Left ventricle myocardium inferior (tissue), 1 donor: ENCODE measurements at places on chromosomes 16 and 17.

DNA sequence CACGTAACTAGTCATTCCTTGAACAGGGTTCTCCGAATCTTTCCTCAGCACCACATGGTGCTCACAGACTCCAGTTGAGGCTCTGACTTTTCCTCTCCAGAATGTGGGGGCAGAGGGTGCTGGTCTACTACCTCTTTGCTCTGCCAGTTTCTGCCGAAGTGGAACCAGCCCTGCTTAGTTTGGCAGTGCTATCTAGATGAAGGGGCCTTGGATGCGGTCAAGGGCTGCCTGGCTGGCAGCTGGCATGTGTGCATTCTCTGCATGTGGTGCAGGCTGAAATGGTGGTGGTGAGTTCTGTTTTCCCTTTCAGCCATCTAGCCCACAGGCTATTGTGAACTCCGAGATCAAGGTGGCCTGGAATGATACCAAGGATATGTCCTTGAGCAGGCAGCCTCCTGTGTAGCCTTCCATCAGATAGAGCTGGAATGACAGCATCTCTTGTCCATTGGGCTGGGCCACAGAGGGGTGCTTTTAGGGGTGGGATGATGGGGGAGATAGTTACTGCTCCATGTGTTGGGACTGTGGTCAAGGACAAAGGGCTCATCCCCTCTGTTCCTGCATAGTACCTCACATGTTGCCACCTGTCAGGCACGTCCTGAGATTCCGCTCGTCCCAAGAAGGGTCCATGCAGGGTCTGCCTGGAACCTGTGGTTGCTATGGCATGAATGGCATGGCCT is 2.0 kb downstream of the DYNLL2 start:
- no peak for DNase-seq
- H3K36me3 ChIP-seq, result peaks cover 46% of the 10 kb centered on the region
- H3K4me3 ChIP-seq, result peak overlapping the region; percentile 98

DNA sequence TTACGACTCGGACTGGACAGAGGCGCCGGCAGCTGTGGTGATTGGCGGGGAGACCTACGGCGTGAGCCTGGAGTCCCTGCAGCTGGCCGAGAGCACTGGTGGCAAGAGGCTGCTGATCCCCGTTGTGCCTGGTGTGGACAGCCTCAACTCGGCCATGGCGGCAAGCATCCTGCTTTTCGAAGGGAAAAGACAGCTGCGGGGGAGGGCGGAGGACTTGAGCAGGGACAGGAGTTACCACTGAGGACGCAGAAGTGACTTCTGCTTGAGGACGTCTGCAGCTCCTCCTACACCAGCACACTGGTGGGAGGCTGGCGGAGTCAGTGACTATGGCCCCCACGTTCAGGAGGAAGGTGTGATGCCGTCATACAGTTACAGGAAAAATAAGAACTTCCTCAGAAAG is 9.7 kb downstream of the MRM3 start:
- peaks cover 42% of the 10 kb centered on the region for H3K36me3 ChIP-seq
- no peak overlapping the region for H3K27ac ChIP-seq
- no peak for DNase-seq
- peaks cover 16% of the 10 kb centered on the region for H3K4me1 ChIP-seq
- H3K4me3 ChIP-seq, result no peak overlapping the region

DNA sequence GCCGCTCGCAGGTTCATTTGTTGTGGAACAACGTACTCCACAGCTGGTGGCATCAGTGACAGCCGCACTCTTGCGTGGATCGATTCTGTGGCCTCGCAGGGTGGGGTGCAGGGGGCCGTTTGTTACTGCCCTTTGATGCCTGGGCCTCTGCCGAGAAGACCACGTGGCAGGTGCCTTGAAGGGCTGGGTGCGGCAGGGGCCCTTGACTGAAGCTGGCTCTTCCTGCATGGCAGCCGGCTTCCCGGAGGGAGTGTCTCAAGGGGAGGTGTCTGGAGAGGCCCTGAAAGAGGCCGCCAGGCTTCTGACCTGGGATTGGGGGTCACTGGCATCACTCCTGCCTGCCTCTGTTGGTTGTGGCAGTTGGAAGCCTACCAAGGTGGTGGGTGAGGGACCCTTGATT is 43.8 kb downstream of the TBCD start:
- no peaks in the 10 kb centered on the region for H3K27me3 ChIP-seq
- no peak overlapping the region for H3K4me3 ChIP-seq
- no peak for DNase-seq

- peak overlapping the region; percentile 95 for H3K27ac ChIP-seq
- no peaks in the 10 kb centered on the region for H3K36me3 ChIP-seq
- H3K4me3 ChIP-seq, result peak overlapping the region; percentile 18
- peaks cover 87% of the 10 kb centered on the region for H3K4me1 ChIP-seq
Observed at GRCh38 chr17:20091174-20092029, 82.2 kb downstream of the SPECC1 start.

- no peaks in the 10 kb centered on the region for H3K36me3 ChIP-seq
- peaks cover 50% of the 10 kb centered on the region for H3K27me3 ChIP-seq
- peaks cover 6% of the 10 kb centered on the region for H3K4me1 ChIP-seq
- H3K27ac ChIP-seq, result no peak overlapping the region
- no peak for DNase-seq
Observed at GRCh38 chr16:77439106-77439505, 4.3 kb upstream of the ADAMTS18 start.
